Small intestine (tissue), 16 donors: ENCODE measurements at places on chromosomes 5 and 9.
A peak's percentile ranks its signal among the peaks of the same experiment; 100 is the strongest.

DNA sequence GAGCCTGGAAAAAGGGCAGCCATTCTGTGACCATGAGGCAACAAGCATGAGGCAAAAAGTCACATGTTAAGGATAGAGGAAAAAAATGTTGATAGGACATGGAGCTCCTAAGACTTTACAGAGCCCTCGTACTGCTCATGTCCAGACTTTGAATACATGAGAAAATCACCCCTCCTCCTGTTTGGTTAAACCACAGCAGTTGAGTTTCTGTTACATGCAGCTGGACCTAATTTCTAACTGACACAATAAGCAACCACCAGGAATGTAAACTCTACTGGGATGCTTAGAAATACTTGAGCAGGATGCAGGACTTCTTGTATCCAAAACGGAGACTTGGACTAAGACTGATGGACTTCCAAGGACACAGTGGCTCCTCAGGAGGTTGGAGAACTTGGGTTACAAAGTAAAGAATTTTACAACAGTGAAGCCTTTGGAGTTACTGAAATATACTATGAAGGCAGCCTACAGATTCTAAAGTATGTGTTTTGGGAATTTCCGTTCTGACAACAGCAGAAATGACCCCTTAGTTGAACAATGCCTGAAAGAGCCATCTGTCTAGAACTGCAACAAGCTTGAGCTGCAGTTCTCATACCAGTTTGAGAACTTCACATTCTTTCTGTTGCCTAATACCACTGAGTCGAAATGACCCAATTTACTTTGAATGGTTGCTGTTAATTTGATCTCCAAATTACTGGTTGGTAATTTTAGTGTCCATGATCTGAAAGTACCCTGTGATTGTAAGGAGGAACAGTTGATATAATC, 268.9 kb downstream of the PIK3R1 start:
- DNase-seq = no peak

- DNase-seq = no peak
Measured at GRCh38 chr9:123300554-123300953, 32.2 kb upstream of the STRBP start.

DNA sequence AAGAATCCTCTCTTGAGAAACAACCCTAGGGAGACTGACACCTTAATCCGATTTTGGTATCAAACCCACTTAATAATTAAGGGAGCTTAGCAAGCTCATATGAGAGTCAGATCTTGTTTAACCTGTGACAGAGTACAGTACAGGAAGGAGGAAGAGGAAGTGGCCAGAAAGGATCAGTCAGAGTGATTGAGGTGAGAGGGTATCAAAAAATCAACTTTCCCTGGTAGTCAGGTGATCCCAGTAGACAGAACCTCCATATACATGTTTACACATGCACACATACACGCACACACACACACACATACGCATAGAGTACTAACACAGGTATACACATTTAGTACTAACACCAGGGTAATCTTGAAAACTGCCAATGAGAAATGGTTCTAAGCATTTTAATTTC, 56.8 kb downstream of the GLIS3 start:
- DNase-seq = no peak

GRCh38 chr5:135128361-135128760, 94.3 kb upstream of the PITX1 start:
- DNase-seq = no peak

- DNase-seq = no peak
Measured at GRCh38 chr5:10731913-10732312, 29.1 kb downstream of the DAP start.

GRCh38 chr5:153496835-153497234, 6.4 kb downstream of the GRIA1 start:
- no peak for DNase-seq

- no peak for DNase-seq
Measured at GRCh38 chr5:151735646-151736045, 22.8 kb downstream of the ATOX1 start.

DNA sequence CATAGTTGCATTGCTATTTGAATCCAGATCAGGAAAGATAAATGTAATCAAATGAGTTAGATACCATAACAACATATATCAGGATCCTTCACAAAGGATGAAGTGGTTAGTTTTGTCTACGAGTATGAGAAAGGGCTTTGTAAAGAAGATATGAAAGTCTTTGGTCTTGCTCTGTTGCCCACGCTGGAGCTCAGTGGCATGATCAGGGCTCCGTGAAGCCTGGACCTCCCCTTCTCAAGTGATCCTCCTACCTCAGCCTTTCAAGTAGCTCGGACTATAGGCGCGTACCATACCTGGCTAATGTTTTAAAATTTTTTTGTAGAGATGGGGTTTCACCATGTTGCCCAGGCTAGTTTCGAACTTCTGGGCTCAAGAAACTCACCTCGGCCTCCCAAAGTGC, 1.8 kb downstream of the SMC5 start:
- DNase-seq = no peak

DNA sequence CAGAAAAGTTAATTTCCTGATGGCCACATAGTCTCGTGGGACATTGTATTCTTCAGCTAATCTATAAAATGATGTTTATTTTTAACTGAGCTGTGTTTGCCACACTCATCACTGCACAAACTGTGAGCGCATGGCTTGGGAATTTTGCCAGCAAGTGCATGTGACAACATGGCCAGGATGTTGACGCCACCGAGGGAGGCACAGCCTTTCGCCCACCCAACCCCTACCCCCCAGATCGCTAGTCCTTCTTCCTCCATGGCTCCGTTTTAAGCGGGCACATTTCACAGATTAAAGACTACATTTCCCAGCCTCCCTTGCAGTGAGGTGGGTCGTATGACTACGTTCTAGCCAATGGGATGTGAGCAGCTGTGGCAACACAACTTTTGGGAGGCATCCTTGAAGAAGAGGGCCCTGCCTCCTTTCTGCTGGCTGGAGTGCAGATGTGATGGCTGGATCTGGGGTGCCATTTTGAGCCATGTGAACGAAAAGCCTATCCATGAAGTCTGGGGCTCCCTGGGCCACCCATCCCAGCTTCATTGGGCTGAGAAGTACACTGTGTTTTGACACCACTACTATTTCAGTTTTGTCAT, 7.9 kb downstream of the NRARP start:
- DNase-seq = peak; percentile 94

GRCh38 chr9:83511051-83511450, 27.1 kb downstream of the FRMD3 start:
- no peak for DNase-seq

DNA sequence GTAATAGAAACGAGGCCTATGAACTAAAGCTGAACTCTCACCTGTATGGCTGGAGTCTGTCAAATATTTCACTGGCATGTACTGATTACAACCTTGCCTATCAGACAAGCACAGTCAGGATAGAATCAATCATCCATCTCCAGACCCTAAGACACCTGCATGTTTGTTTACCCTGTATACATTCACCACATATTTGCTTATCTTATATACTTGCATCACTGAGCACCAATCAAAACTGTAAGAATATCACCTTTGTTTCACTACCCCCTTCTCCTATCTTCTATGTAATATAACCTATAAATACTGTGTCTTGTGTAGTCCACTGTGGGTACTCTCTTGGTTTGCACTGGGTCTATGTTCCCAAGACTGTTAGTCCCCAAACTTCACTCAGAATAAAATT, 1085.7 kb downstream of the TAF11L14 start:
- DNase-seq = no peak

DNA sequence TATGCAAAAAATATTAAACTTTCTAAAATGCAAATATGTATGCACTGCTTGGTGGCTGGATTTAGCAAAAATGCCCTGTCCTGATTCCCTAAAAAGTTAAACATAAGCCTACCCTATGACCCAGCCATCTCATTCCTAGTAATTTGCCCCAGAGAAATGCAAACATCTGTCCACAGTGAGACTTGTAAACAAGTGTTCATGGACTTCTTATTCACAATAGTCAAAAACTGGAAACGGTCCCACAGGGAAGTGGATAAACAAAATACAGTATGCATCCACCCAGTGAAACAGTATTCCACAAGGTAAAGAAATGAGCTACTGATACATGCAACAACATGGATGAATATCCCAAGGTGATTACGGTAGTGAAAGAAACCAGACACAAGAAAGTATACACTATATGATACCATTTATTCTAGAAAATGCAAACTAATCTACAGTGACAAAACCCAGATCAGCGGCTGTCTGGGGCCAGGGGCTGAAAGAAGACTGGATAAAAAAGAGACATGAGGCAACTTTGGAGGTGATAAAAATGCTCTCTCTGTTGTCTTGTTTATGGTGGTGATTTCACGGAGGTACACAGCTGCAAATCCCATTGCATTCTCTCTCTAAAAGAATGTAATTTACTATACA, 277.3 kb downstream of the GLIS3 start:
- no peak for DNase-seq

DNA sequence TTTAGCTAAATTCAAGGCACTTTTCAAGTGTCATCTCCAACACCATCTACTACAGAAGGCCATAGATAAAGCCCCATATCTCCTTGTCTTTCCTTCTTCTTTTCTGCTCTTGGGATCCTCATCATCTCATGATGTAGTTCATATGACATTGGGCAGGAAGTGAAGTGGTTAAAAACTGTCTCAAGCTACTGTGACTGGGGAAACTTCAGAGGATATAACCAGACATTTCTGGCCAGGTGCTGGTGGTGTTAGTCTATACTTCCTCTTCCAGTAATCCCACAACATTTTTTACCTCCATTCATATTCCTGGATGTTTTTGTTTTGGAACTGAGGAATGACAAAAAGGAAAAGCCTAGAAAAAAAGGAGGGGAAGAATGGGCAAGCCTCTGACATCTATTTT, 188.7 kb downstream of the LURAP1L start:
- DNase-seq = no peak

- no peak for DNase-seq
Measured at GRCh38 chr5:120599576-120599975, 135.5 kb downstream of the PRR16 start.

- DNase-seq = no peak
Measured at GRCh38 chr5:110884005-110884404, 145.2 kb downstream of the SLC25A46 start.

- DNase-seq = no peak
Measured at GRCh38 chr5:55894135-55894534, 43.0 kb downstream of the IL31RA start.

DNA sequence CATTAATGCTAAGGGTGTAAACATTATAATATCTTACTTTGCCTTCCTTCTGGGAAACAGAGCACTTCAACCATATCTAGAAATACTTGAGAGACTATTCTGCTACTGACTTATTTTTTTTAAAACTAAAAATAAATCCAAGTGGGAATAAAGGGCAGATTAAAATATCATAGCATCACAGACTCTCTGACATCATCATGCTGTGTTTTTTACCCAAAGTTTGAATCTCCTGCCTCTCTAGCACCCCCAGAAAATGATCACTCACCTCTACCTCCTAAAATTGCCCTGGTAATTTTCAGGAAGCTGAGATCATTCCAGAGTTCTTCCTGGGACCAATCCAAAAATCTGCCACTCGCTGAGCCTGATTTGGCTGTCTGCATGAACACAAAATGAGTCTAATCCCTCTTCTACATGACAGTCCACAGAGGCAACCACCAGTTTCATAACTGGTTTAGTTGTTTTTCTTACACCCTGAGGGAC, 813.8 kb upstream of the DMAC1 start:
- no peak for DNase-seq

- no peak for DNase-seq
Measured at GRCh38 chr5:27062451-27062850, 24.1 kb upstream of the CDH9 start.

DNA sequence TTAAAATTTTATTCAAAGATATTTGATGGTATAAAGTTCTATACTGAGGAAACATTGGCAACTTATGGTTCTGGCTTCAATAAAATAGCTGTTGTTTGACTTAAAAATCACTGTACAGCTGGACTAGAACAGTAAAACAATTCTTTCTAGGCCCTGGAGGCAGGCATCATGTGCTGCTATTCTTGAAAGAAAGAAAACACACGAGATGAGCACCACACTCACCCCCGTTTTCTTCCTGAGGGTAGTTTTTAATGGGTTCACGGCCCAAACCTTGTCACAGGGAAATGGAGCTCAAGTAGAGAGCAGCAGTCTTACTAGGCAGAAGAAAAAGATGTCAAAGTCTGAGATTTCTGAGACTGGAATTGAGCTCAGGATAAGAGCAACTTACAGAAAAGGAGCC, 68.0 kb downstream of the FSTL4 start:
- no peak for DNase-seq

- DNase-seq = no peak
Measured at GRCh38 chr5:41695920-41696582, 174.2 kb downstream of the OXCT1 start.

- DNase-seq = no peak
Measured at GRCh38 chr5:16807547-16807864, 128.6 kb downstream of the MYO10 start.

- DNase-seq = no peak
Measured at GRCh38 chr9:129608561-129609481, 12.1 kb downstream of the C9orf50 start.
